Osteoblast (primary cell): ENCODE measurements at places on chromosomes 3 and 15. TPM values are rescaled to one million over a fixed set of nuclear protein-coding genes. Genes with fewer than 3 reads are reported as not detected.

Gene KLHL24
- 142 and 174 TPM in 2 replicates for total RNA-seq

Gene CA12
- 107 and 114 TPM in 2 replicates for total RNA-seq

DNA sequence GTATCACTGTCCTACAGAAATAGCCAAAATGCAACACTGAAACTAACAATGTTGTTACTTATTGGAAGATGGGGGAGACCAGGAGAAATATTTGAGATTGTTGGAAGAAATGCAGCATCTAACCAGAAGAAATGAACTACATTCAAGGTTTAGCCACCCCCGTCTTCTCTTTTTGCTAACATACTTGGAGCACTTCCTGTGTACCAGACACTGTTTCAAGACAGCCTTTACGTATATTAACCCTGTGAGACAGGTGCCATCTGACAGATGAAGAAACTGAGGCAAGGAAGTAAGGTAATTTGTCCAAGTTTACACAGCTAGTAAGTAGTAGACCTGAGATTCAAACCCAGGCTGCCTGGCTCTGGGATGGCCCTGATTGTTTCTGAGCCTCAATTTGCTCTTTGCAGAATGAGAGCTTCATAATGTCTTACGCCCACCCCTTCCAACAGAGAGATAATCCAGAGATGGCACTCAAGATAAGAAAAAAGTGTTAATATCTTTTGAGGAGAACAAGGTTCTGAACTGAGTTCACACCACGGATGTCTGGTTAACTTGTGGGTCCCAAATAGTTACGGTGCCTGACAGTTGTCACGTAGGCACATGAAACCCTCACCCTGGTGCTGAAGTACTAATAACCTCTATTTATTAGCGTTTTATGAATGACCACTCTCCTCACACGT is 26.1 kb downstream of the RASGRP1 start:
- no peak for DNase-seq

Gene POPDC2
- 1.1 and 1.8 TPM in 2 replicates for total RNA-seq

- DNase-seq, result no peak
Observed at GRCh38 chr15:95076678-95076990, 845.3 kb downstream of the MCTP2 start.

DNA sequence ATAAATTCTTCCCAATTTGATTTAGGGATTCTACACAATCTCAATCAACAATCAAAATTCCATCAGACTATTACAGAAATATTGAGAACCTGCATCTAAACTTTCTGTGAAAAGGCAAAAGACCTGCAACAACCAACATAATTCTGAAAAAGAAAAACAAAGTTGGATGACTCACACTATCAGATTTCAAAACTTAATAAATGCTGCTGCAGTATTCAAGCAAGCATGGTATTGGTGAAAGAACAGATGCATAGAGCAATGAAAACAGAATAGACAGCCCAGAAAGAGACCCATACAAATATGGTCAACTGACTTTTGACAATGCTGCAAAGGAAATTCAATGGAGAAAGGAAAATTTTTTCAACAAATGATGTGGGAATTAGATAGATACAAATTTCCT is 477.1 kb upstream of the NR2F2 start:
- no peak for DNase-seq

DNA sequence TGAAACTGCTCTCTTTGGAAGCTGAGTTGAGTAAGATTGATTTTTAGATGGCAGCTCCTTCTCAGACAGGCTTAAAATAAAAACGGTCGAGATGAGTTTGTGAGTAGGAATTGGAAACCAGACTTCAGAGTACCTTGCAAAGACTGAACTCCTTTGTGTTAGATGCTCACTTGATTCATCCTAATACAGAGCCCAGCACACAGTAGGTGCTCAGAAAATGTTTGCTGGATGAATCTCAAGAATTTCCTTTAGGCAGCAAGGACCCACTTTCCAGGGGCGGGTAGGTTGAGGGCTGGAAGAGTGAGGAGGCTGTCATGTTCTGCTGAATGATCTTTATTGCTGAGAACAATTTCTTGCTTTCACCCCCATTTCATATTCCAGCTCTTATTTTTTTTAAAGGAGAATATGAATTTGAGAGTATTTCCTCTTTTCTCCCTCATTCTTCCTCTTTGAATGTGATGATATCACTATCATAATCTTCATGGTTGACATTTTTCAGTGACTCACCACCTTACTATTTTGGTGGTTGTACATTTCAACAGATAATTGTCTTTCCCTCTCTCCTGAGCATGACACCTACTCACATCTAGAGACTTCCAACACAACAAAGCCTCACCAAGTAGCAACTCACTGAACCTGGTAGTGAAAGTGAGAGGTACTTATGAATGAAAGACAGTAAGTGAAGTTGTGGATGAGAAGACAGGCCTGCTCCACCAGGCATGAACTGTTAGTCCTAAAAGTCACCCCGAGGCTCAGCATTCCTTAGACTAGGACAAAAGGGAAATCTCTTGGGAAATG is 113.3 kb downstream of the PDCD6IP start:
- DNase-seq, result no peak

GRCh38 chr3:88312256-88312655 is 162.5 kb downstream of the C3orf38 start:
- DNase-seq, result no peak

- DNase-seq, result no peak
Observed at GRCh38 chr3:58387650-58388546, 45.7 kb downstream of the PDHB start.

DNA sequence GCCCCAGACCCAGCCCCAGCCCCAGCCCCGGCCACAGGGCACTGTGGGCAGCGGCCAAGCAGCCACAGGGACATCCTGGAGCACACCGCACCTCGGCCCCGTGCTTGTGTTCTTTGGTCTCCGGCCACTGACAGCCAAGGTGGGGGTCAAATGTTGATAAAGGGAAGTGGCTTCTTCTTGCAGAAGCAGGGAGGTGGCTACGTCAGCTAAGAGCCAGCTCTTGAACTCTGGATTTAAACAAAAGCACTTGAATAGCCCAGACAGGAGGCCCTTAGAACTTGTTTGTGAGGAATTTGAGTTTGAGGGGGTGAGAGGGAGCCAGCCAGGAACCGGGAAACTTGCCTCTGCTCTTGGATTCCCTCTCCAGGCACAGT is 135.8 kb upstream of the ABHD17C start:
- DNase-seq, result no peak
